ENCODE measurements at places on chromosomes 12 and 14. TPM values are rescaled to one million over a fixed set of nuclear protein-coding genes. Genes with fewer than 3 reads are reported as not detected.

MOK gene
- total RNA-seq: 188 TPM

RNASE4 gene
- total RNA-seq: 27.6 TPM

GCH1 gene
- total RNA-seq: 11.3 TPM

TAS2R14 gene
- 3.5 TPM for total RNA-seq

IFI27 gene
- 388 TPM for total RNA-seq

PMCH gene
- not detected for total RNA-seq

PTPRQ gene
- total RNA-seq: 1.4 TPM

CLMN gene
- total RNA-seq: 35.9 TPM

DBX2 gene
- 2.5 TPM for total RNA-seq

LPAR5 gene
- total RNA-seq: 1.5 TPM

DIO3 gene
- total RNA-seq: 4.6 TPM

GLIPR1 gene
- total RNA-seq: 3.5 TPM

C12orf50 gene
- 64.6 TPM for total RNA-seq

DNA sequence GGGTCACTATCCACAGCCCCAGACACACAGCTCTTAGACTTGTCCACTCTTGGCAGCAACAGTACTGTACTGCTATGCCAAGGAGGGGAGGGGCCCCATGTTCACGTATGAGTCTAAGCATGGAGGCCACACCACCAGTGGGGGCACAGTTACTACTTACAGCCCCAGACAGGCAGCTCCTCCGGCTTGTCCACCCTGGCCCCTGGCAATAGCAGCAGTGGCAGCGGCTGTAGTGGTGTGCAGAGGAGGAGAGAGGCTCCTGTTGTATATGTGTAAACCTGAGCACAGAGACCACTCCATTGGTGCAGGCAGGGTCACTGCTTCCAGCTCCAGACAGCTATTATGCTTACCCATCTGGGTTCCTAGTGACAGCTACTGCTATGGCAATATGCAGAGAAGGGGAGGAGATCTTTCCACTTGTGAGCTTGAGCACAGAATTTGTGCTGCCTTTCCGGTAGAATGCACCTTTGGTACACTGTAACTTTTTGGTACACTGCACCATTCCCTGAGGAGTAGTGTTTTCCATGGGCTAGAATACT is 113.2 kb downstream of the RAD51B start:
- no peak for DNase-seq

- DNase-seq: no peak
Measured at GRCh38 chr12:106541201-106541600, 41.6 kb upstream of the RFX4 start.

- no peak for DNase-seq
Measured at GRCh38 chr14:99910337-99911309, 117.4 kb downstream of the EML1 start.

DNA sequence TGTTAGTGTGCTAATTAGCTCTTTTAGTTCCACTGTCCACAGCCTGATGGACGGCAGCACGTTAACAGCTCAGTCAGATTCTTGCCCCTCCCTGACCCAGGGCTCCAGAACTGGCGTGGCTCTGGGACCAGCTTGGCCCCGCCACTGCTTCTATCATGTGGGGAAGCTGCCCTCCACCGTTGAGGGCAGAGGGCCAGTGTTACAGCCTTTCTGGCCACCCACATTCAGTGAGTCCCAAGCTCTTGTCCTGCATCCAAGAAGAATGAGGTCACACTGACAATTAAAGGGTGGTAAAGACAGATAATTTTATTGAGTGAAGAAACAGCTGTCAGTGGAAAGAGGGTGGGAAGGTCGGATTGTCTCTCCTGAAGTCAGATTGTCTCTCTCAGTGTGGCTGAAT is 36.9 kb downstream of the BCL2L14 start:
- no peak for DNase-seq

GRCh38 chr14:23286902-23287479 is 1.1 kb upstream of the HOMEZ start:
- DNase-seq: no peak

DNA sequence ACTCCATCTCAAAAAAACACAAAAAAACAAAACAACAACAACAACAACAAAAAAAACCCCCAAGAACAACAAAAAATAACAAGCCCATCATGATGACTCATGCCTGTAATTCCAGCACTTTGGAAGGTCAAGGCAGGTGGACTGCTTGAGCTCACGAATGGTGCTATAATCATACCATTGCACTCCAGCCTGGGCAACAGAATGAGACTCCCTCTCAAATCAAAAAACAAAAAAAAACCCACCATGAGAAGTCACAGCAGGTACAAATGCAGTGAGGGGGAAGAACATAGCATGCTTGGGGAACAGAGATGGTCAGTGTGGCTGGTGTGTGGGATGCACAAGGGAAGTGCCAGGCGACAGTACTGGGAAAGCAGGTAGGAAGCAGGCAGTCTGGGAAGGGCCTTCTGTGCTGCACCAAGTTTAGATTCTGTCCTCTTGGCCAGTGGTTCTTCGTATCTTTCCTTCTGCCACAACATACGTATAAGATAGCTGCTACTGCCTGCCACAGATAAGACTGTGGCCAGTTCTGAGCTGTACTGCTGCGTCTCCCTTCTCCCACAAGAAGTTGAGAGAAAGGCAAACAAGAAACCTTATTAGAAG is 28.0 kb downstream of the ATG14 start:
- no peak for DNase-seq

GRCh38 chr12:54977857-54978256 is 6.7 kb downstream of the TESPA1 start:
- DNase-seq: no peak

DNA sequence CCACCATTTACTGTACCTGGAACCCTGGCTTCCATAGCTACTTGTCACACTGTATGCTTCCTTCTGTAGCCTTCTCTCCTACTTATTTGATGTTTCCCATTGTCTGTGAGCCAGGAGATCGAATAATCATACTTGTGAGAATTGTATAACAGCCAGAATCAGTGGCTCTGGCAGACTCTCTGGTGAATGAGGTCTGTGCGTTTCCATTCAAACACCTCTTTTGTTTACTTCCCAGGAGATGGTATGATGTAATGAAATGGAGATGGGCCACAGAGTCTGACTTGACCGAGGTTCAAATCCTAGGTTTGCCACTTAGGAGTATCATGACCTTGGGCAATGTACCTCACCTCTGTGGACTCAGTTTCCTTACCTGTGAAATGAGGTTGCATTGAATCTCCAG is 35.7 kb upstream of the CLMN start:
- DNase-seq: peak; percentile 4

DNA sequence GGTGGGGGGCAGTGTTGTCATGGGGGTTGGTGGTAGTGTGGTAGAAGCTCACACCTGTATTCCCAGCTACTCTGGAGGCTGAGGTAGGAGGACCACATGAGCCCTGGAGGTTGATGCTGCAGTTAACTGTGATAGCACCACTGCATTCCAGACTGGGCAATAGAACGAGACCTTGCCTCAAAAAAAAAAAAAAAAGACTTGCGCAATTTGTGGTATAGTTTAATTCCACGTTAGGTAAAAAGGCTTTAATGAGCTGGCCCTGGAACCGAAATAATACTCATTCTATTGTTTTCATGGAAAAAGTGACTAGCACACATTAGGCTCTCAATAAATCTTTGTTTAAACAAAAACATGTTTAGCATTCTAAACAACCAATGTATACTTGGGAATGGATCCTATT is 25.4 kb upstream of the NAP1L1 start:
- no peak for DNase-seq

GRCh38 chr14:23636317-23637211 is at the start of gene DHRS2:
TSS of gene DHRS2 (plus strand) at chr14:23636364. CDS start at chr14:23638865, 2,501 bp downstream.
- DNase-seq: no peak

- no peak for DNase-seq
Measured at GRCh38 chr14:64944041-64944440, 1.5 kb upstream of the GPX2 start.

GRCh38 chr14:67517083-67517482 is 16.0 kb upstream of the PLEKHH1 start:
- peak; percentile 72 for DNase-seq

GRCh38 chr12:59079472-59079871 is 159.2 kb upstream of the LRIG3 start:
- DNase-seq: no peak

GRCh38 chr14:61269321-61270083 is 11.6 kb downstream of the TMEM30B start:
- DNase-seq: peak; percentile 92

DNA sequence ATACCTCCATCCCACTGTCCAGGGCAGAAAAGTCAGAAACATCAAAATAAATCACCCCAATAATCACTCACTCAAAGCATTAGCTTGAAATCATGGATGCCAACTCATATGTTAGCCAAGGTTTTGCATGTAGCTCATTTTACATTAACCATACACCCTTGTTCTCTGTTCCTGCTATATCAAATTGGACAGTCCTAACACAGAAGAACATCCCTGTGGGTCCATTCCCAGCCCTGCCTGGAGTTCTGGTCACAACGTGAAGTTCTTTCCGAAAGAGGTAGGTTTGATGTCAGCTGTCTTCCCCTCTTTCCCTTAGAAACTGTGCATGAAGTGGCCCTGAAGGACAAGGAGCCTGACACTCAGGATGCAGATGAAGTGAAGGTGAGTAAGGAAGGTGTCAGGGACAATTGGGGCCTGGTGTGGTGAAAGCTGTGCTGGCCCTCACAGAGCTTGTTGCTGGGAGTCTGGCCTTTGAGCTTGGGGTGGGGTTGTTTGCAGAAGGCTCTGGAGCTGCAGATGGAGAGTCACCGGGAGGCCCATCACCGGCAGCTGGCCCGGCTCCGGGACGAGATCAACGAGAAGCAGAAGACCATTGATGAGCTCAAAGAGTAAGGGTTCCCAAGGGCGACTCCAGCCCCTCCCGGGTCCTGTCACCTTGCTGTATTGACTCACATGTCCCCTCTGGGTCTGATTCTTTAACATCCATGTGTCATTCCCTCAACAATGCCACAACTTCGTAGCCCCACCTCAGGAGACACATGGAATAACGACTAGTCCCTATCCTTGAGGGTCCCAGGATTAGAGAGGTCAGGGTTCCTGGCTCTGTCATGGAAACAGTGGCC is 15.0 kb upstream of the PIP4K2C start:
- DNase-seq: no peak

GRCh38 chr12:131854861-131855476 is 26.8 kb downstream of the MMP17 start:
- DNase-seq: no peak

GRCh38 chr12:6691473-6691872 is 2.3 kb upstream of the ZNF384 start:
- no peak for DNase-seq

DNA sequence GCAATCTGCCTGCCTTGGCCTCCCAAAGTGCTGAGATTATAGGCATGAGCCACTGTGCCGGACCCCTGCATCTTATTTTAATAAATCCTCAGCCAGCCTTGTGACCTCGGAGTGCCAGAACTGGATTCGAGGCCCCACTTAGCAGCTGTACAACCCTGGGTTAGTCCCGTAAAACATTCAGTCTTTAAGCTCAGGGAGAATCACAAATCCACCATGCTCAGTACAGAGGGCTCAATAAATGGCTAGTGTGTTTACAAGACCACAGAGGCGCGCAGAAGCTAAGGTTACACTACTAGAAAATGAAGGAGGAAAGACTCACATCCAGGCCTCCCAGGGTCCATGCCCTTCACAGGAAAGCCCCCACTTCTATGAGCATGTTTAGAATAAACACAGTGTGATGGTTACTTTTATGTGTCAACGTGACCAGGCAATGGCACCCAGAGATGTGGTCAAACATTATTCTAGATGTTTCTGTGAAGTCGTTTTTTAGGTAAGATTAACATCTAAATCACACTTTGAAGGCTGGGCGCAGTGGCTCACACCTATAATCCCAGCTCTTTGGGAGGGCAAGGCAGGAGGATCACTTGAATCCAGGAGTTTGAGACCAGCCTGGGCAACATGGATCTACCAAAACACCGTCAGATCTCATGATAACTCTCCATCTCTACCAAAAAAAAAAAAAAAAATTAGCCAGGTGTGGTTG is 55.3 kb downstream of the CLMN start:
- no peak for DNase-seq

GRCh38 chr14:99883866-99884650 is 90.8 kb downstream of the EML1 start:
- no peak for DNase-seq

DNA sequence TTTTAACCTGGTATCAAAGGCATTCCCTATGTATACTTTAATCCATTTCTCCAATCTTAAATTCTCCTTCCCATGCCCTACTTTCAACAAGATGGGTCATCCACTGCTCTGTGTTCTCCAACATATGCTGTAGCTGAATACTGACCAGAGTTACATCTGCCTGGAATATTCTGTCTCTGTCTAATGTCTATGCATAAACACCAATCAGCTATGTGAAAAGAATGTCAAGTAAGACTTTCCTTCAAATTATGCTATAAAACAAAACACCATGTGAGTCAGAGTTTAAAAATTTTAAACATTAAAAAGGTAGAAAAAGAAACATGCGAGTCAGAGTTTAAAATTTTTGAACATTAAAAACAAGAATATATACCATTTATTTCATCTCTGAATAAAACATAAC is 19.3 kb downstream of the NT5DC3 start:
- DNase-seq: no peak
